ENCODE measurements at places on chromosomes 1 and 21.

DNA sequence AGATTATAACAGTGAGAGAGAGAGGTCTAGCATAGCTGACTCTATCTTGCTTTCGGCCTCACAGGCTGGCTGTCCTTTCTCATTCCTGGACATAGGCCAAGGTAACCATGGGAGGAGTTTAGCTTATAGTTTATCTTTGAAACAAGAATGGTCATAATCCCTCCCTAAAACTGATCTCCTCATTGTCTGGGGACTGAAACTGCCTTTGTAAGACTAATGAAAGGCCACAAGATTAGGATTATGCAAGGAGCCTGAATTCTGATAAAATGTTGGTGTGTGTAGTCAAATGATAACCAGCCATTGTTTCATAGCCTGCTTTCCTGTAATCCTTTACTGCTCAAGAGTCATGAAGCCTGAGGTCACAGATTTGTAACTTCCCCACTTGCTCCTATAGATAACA lies 131.9 kb upstream of the LYPLAL1 start:
- no peak for DNase-seq

DNA sequence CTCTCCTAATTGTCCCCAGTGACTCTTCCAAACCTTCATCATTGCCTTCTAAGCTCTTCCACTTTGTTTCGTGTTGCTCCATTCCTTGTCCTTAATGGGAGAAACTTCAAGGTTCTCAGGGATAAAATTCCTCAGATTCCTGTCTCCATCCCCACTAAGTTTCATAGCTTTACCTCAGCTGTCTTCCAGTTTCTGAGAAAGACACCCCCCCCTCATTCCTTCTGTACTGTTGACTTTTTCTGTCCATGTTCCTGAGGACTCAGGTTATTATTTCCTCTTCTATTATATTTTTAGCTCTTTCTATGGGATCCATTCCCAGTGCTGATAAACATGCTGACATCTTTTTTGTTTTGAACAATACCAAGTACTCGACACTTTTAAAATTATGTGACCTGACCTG lies 215.3 kb upstream of the PTGFR start:
- no peak for DNase-seq

DNA sequence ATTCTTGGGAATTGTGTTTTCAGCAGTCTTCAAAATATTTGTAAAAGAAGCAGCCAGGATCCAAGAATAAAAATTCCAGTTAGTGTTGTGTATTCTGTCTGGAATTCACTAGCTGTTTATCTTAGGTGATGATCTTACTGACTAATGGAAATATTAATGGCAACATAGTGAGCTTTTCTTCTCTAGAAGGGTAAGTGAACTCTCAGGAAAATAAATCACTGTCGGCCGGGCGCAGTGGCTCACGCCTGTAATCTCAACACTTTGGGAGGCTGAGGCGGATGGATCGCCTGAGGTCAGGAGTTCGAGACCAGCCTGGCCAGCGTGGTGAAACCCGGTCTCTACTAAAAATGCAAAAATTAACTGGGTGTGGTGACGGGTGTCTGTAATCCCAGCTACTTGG lies 87.4 kb upstream of the KIF1B start:
- DNase-seq: no peak

- DNase-seq: no peak
These were observed 62.3 kb downstream of the RUNX1 start for GRCh38 chr21:34986561-34987500.

- DNase-seq: no peak
These were observed 52.9 kb downstream of the KCNAB2 start for GRCh38 chr1:6098303-6099215.

DNA sequence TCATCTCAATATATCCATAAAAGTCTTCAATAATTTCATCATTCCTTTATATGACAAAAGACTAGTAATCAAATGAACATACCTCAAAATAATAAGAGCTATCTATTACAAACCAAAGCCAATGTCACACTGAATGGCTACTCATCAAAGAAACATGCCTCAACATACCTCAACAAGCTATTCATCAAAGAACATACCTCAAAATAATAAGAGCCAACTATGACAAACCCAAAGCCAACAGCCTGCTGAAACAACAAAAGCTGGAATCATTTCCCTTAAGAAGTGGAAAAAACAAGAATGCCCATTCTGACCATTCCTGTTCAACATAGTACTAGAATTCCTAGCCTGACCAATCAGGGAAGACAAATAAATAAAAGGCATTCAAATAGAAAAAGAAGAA lies 1373.7 kb downstream of the BRINP3 start:
- DNase-seq: no peak

- no peak for DNase-seq
These were observed 282.1 kb downstream of the BACH1 start for GRCh38 chr21:29580732-29581285.

DNA sequence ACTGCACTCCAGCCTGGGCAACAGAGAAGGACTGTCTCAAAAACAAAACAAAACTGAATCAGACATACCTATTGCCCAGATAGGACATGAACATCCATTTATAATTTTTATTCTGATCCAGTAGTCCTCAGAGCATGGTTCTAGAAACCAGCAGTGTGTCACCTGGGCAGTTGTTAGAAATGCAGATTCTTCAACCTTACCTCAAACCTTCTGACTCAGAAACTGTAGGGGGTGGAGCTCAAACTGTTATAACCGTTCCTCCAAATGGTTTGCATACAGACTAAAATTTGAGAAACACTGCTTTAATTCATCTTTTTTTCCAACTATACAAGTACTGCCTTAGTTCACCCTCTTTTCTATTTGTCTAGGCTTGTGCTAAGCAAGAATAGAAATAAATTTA lies 6.0 kb downstream of the NASP start:
- no peak for DNase-seq

DNA sequence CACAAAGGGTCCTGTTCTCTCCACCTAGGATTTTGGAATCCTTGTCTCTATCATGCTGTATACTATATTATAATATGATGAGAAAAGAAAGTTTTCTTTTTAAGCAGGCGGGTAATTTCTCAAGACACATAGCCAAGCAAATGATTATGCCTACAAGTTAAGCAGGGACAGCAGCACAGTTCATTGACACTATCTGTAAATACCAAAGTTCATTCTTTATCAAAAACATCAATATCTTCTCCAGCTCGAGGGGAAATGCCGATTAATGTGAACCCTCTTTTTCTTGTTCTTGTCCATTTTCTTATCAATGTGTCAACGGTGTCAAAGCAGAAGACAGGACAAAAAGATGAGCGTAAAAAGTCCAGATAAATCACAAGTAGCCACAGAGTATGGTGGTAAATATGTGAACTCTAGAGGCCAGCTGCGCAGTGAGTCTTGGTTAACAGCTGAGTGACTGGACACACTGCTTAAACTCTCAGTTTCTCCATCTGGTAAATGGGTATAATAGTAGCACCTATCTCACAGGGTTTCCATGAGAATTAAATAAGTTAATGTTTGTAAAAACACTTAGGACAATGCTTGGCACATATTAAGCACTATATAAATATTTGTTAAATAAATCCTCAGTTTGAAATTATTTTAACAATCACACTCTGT lies 30.9 kb downstream of the LPAR3 start:
- DNase-seq: no peak

DNA sequence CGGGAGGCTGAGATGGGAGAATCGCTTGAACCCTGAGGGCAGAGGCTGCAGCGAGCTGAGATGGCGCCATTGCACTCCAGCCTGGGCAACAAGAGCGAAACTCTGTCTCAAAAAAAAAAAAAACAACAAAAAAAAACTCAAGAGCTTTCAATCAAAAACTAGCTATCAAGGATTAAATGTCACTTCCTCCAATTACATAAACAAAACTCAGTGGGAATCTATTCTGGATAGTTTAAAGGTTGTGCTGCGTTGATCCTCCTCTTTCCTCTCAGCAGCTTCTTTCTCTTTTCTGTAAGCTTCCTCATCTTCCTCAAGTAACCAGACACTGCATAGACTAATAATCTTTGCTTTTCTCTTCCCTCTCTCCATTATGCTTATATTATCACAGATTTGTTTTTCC lies 20.7 kb downstream of the EIF4G3 start:
- no peak for DNase-seq

DNA sequence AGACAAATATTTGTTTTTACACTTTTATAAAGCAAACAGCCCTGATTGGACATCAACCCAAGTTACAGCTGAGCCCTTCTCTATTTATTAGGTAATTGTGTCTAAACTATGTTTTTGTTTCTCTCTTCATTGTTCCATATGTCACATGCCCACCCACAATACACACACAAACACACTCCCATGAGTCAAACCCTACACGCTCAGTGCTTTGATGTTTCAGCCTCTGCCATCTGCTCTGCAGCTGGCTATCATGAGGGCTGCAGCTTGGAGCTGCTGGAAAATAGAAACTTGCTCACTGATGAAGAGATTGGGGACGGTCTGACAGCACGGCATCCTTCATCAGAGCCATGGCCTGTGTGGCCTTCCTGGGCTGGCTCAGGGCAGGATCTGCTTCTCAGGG lies 41.7 kb downstream of the PSMG1 start:
- DNase-seq: no peak

DNA sequence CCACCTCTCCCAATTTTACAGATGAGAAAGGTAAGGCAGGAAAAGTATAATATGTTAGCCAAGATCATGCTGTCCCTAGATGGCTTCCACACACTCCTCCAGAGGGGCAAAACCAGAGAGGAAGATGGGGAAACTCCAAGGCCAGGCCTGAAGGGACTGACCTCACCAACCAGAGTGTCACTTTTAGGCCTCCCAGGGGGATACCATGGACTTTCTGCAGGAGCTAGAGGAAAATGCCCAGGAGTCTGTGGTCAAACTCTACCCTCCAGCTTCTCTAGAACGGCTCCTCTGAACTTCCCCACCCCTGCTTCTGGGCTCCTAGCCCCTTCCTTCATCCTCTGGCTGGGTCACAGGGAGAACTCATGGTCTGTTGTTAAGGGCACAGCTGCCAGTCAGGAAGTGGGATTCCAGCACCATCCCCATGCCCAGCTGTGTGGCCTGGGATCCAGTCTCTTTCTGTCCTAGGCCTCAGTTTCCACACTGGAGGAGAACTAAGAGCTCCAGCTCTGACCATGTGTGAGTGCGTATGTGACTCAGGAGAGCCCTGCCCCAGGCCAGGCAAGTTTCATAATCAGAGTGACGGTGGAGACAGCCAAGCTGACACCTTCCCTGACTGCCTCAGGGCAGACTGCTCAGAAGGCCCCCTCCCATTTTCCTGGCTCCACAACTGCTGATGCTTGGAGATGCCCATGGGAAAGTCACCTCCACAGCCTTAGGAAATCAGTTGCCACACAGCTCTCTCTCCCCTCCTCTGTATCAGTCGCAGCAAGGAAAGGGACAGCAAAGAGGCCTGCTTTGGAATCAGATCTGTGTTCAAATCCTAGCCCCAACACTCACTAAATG lies 1.9 kb downstream of the IGSF8 start:
- DNase-seq: peak; percentile 74

GRCh38 chr1:14648896-14649855 lies 50.7 kb downstream of the KAZN start:
- DNase-seq: no peak

GRCh38 chr1:234246638-234247116 lies 126.6 kb upstream of the COA6 start:
- no peak for DNase-seq

DNA sequence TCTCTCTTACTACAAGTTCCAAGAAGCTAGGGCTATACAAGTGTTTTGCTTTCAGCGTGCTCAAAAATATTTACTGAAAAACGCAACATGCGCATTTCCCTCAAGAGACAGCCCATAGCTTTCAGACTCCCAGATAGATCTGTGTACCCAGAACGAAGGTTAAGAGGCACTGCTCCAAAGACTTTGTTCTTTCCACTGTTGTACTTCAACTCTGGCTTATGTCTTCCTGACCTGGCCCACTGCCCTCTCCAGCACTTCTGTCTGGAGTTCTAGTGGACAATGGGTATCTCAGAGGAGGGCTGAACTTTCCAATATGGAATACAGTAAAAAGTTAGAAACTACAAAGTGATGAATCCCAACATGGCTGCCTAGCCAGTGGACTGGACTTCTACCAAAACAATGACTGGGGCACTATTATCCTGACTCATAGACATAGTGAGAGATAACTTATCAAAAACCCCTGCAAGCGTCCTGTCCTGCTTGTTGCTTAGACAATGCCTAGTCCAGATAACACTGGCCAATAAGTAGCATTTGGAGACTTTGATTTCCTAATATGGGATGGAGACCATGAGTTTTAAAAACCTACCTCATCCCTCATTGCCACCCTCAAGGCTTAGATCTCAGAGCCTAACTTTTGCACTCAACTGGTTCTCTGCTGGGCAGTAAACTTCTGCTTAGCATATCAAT lies 8.8 kb upstream of the ADAR start:
- peak; percentile 65 for DNase-seq

GRCh38 chr1:210663730-210664573 lies 335.2 kb downstream of the HHAT start:
- no peak for DNase-seq

DNA sequence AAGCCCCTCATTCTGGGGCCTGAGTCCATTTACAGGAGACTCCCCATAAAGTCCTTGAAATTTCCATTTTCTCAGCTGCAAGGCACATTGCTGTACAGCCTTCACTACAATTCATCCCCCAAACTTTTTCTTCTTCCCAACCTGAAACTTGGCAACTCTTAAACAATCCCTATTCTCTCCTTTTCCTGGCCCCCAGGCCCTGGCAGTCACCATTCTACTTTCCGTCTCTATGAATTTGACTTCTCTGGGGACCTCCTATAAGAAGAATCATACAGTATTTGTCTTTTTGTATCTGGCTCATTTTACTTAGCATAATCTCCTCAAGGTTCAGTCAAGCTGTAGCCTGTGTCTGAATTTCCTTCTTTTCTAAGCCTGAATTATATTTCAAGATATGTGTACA lies 332.9 kb downstream of the PCP4 start:
- no peak for DNase-seq

- no peak for DNase-seq
These were observed 464 bp downstream of the ACBD6 start for GRCh38 chr1:180501865-180502360.

GRCh38 chr1:157849229-157849875 lies 7.7 kb upstream of the CD5L start:
- DNase-seq: no peak

GRCh38 chr21:36918291-36918690 lies 48.2 kb downstream of the HLCS start:
- DNase-seq: no peak

DNA sequence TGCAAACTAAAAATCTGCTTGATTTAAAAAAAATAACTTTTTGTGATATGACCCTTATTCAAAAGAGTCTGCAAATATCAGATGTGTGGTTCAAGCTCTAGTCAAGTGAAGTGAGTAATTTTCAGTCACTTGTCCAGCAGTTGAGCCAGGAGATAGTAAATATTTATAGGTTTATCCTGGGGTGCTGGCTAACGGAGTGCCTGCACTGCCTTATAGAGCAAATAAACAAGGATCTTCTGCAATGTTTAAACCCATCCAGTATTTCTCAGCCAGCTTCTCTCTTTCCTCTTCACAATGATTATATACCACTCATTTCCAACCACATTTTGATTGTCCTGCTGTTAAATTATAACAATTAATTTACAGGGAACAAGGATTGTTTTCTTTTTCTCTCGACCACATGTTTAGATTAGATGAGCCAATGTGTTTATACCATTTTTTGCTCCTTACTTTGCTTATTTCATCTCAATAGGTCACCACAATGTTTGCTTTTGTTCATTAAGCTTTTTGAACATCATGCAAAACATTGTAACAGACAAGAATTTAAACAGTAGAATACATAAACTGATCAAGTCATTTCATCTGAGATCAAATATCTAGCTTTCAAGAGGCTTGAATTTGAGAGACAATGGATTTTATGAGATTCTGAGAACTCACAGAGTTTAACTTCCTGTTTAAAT lies 60.3 kb upstream of the GREM2 start:
- no peak for DNase-seq

Data from left lobe of liver (tissue), 2 donors.